GM23248 (cell line): ENCODE measurements at places on chromosomes 7 and 10. TPM values are rescaled to one million over a fixed set of nuclear protein-coding genes. Genes with fewer than 3 reads are reported as not detected.
A peak's percentile ranks its signal among the peaks of the same experiment; 100 is the strongest.

DNA sequence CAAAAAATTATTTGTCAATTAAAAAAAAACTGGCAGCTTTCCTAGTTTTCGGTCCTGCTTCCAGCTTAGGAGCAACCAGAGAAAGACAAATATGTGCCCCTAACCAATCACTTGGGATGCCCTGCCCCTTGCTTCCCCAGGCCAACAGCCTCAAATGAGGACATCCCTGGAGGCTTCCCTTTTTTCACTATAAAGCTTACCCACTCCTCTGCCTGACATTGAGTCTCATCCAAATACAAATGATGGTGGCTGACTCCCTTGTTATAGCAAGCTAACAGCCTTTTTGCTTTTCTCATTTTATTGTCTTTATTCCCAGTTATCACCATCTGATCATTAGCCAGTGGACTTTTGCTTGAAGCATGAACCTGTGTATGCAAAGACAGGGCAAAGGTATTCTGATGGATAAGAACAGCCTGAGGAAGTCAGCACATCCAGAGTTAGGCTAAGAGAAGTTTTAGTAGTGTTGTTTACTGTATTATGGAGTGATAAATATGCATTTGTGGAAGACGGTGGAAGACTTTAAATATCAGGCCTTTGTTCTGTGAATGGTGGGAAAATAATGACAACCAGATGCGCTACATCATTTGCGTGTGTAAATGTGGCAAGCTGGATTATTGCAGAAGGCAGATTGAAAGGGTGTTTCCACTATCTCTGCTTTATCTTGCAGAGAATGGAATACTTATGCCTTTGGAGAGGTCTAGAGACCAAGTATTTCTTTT is 1.7 kb upstream of the CCM2 start:
- DNase-seq, result no peak

Gene PTF1A
- not detected in 2 replicates for total RNA-seq

- DNase-seq, result no peak
Measured at GRCh38 chr10:129494740-129495139, 27.7 kb downstream of the MGMT start.

DNA sequence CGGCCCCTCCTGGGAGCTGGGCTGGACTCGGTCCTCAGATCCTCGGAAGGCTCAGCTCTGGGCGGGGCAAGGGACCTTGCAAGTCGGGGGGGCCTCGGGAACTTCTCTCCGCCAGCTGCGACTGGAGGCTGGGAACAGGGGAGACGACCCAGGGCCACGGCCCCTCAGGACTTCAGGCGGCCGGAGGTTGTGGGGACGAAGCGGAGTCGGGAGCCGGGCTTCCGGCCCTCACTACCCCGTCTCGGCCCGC is 2.6 kb downstream of the ADIRF start:
- no peak for DNase-seq

DNA sequence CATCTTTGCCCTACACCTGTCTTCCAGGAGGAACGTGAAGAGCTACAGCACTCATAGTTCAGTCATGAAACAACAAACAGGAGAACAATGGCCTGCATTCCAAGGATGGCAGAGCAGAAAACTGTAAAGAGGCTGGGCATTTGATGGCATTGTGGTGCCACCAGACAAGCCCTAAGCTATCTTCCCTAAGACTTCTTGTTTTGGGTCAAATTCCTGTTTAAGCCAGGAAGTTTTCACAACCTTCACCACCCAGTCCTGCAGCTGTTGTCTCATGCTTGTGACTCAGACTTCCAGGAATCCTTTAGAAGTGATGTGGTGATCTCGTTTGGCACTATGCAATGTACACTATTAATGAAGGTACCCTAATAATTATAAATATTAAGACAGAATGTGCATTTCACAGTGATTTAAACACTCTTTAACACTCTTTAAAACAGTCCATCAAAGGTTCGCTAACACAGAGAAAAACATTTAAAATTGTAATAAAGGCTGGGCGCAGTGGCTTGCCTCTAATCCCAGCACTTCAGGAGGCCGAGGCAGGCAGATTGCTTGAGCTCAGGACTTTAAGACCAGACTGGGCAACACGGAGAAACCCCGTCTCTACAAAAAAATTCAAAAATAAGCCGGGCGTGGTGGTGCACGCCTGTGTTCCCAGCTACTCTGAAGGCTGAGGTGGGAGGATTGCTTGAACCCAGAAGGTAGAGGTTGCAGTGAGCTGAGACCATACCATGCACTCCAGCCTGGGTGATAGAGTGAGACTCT is 2.7 kb upstream of the HERPUD2 start:
- DNase-seq, result peak; percentile 77

GRCh38 chr10:75083972-75084833 is 27.3 kb upstream of the SAMD8 start:
- peak; percentile 43 for DNase-seq

- no peak for DNase-seq
Measured at GRCh38 chr10:100129424-100129823, 47.8 kb upstream of the CPN1 start.

DNA sequence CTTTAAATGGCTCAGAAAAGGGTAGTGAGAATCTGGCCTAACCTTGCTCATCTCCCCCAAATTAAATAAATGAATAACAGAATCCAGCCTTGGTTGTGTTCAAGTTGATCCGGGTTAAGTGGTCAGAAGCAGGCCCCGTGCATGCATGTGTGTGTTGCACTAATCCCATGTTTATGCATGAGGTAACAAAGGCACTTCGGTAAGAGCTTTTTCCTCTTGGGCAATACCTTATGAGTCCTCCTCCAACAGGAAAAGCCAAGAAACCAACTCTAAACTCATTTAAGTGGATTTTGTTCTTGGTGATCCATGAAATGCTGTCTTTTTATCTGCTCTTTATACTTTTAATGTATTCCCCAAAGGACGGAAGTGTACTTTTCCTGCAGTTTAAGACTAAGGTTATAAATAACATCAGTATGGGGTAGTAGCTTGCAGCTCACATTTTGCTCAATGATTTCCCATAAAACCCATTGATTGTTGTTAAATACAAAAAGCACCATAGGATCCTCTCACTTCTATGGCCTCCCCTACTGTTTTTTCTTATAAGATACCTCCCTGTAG is 104.9 kb upstream of the YAE1 start:
- DNase-seq, result no peak

GRCh38 chr7:107610323-107610722 is 30.3 kb downstream of the BCAP29 start:
- DNase-seq, result no peak

- peak; percentile 93 for DNase-seq
Measured at GRCh38 chr10:109987452-109988211, 20.2 kb upstream of the ADD3 start.

- DNase-seq, result peak; percentile 70
Measured at GRCh38 chr10:69801094-69801433, 642 bp upstream of the COL13A1 start.

DNA sequence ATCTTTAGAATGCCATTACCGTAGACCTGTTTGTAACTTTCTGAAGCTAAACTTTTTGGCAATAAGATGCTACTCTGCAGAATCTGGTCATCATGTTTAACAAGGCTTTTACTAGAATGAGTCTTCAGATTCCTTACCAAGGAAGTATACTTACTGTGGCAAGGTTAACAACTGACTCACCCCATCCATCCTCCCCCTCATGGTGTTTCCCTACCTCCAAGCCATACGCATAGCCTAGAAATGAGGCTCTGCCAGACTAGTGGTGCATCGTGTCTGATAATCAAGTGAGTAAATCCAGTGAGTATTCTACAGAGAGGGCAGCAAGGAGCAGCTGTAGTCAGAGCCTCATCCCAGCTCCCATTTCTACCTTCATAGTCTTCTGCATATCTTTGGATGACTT is 223.6 kb downstream of the IPMK start:
- peak; percentile 93 for DNase-seq

Gene HECW1
- total RNA-seq, result 4.8 and 8.7 TPM in 2 replicates

DNA sequence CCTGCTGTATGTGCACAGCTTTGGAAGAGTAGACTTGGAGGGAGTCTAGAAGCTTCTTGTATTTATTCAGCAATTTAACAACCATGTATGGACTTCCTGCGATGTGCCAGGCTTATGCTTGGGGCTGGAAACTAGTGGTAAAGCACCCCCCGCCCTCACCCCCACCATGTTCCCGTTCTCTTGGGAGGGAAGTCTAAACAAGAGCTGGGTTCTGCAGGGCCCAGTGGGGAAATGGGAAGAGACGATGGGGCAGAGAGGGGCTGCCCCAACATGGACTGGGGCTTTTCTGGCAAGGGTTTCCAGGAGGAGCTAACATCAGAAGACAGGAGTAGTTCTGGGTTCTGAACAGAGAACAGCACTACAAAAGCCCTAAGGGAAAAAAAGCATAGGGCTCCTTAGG is 8.0 kb downstream of the RASSF4 start:
- DNase-seq, result no peak

GRCh38 chr10:48990226-48990625 is 50.6 kb upstream of the LRRC18 start:
- no peak for DNase-seq

Gene RTKN2
- total RNA-seq, result under 0.01 and 0.11 TPM in 2 replicates

DNA sequence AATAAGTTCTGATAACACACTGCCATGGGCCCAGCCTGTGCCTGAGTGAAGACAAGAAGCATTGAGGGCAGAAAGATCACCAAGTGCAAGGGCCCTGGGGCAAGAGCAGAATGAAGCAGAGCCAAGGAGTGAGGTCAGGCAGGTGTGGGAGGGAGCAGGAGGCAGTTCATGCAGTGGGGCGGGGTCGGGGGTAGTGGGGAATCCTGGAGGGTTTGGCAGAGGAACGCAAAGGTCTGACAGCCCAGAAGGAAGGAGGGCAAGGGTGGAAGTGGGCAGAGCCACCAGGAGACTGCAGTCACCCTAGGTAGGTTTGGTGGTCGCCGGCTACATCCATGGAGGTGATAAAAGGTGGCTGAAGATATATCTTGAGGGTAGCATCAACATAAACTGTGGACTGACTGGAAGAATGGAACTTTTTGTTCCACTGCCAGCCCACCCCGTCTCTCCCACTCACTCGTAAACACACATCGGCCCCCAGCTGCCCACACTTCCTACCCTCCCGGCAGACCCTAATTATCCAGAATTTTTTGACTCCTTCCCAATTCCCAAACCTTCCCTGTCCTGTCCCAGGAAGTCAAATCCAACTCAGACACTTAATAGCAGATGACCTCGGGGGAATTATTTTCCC is 172.4 kb downstream of the ARHGAP12 start:
- no peak for DNase-seq

- peak; percentile 65 for DNase-seq
Measured at GRCh38 chr10:75655791-75656451, 224.5 kb downstream of the LRMDA start.

Gene TMEM196
- total RNA-seq, result not detected in 2 replicates

DNA sequence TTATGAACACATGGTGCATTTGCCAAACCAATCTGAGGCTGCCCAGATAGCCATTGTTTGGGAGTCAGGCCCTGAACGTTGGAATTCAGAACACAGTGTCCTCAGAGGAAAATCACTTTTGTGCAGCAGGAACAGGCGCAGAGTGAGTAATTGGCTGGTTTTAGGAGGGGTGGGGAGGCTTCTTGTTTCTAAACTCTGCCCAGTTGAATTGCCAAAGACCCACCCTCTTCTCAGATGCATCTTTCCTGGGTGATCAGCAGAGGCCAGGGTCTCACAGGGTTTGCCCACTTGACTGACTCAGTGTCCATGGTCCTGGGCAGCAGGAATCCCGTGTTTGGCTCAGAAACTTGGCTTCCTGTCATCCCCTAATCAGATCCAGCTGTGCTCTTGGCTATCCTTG is 24.3 kb downstream of the PRLHR start:
- peak; percentile 44 for DNase-seq

DNA sequence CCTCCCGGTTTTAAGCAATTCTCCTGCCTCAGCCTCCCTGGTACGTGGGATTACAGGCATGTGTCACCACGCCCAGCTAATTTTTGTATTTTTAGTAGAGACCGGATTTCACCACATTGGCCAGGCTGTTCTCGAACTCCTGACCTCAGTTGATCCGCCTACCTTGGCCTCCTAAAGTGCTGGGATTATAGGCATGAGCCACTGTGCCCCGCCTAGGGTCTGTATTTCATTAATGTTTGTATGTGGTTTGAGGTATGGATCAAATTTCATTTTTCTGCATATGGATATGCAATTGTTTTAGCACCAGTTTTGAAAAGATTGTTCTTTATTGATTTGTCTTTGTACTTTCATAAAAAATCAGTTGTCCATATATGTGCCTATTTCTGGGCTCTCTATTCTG is 26.0 kb downstream of the CYP26A1 start:
- DNase-seq, result no peak

Gene LIPN
- total RNA-seq, result not detected in 2 replicates

Gene RNF32
- total RNA-seq, result 1.1 TPM in 2 replicates

Gene PRPF18
- 23.3 and 30.2 TPM in 2 replicates for total RNA-seq
